A549 treated with GW870086 at 1 μM for 4 hours (cell line): ENCODE measurements at places on chromosomes 2 and 18. TPM values are rescaled to one million over a fixed set of nuclear protein-coding genes. Genes with fewer than 3 reads are reported as not detected.

SCYGR4 gene
- not detected in 5 replicates for total RNA-seq

RPRD1A gene
- total RNA-seq, result 17.4 to 24.2 TPM (median 22.3 TPM) in 5 replicates

ABCA12 gene
- 0.17 to 0.27 TPM (median 0.22 TPM) in 5 replicates for total RNA-seq

LIPG gene
- 0.19 to 0.34 TPM (median 0.27 TPM) in 5 replicates for total RNA-seq

C2orf81 gene
- 2.2 to 4.1 TPM (median 3.2 TPM) in 5 replicates for total RNA-seq

TMEFF2 gene
- 0.21 to 0.61 TPM (median 0.34 TPM) in 5 replicates for total RNA-seq

SMYD1 gene
- total RNA-seq, result not detected in 5 replicates

C2orf78 gene
- total RNA-seq, result not detected in 5 replicates

EGR4 gene
- total RNA-seq, result 0.09 to 0.42 TPM (median 0.24 TPM) in 4 of 5 replicates, not detected in the other

IL18R1 gene
- 0.69 to 1.3 TPM (median 0.79 TPM) in 5 replicates for total RNA-seq

SPR gene
- 92.9 to 144 TPM (median 130 TPM) in 5 replicates for total RNA-seq

COL5A2 gene
- 41.6 to 76.5 TPM (median 71.6 TPM) in 5 replicates for total RNA-seq

RESP18 gene
- total RNA-seq, result not detected in 5 replicates

CNGA3 gene
- total RNA-seq, result 0.03 to 0.06 TPM in 2 of 5 replicates, not detected in the others

SH3RF3 gene
- 0.49 to 0.66 TPM (median 0.57 TPM) in 5 replicates for total RNA-seq

KANSL1L gene
- 0.34 to 0.70 TPM (median 0.61 TPM) in 5 replicates for total RNA-seq

FMNL2 gene
- total RNA-seq, result 26.3 to 38.5 TPM (median 32.2 TPM) in 5 replicates

PIEZO2 gene
- 0.58 to 1.2 TPM (median 0.66 TPM) in 5 replicates for total RNA-seq

CDH19 gene
- 0.52 to 1.2 TPM (median 1.0 TPM) in 5 replicates for total RNA-seq

LOXHD1 gene
- not detected in 5 replicates for total RNA-seq

SLC5A7 gene
- total RNA-seq, result not detected in 5 replicates

POTEE gene
- 0.05 to 0.07 TPM (median 0.05 TPM) in 4 of 5 replicates, not detected in the other for total RNA-seq

WNT6 gene
- total RNA-seq, result 0.14 to 0.36 TPM (median 0.26 TPM) in 5 replicates

RAB6C gene
- not detected in 5 replicates for total RNA-seq

STARD6 gene
- total RNA-seq, result 0.22 TPM in 1 of 5 replicates, not detected in the others

CENPA gene
- total RNA-seq, result 39.4 to 55.7 TPM (median 51.1 TPM) in 5 replicates

ALLC gene
- 0.08 TPM in 1 of 5 replicates, not detected in the others for total RNA-seq

EFHD1 gene
- total RNA-seq, result 3.3 to 4.9 TPM (median 3.6 TPM) in 5 replicates

UCN gene
- 1.0 to 2.5 TPM (median 1.2 TPM) in 5 replicates for total RNA-seq

UGT1A10 gene
- total RNA-seq, result 0.07 to 0.49 TPM (median 0.11 TPM) in 4 of 5 replicates, not detected in the other

RAB12 gene
- total RNA-seq, result 19.9 to 27.6 TPM (median 26.5 TPM) in 5 replicates

LAMA1 gene
- total RNA-seq, result 0.13 to 0.30 TPM (median 0.15 TPM) in 5 replicates

FSHR gene
- not detected in 5 replicates for total RNA-seq

CREG2 gene
- total RNA-seq, result 7.5 to 16.5 TPM (median 13.6 TPM) in 5 replicates

PIGN gene
- 8.5 to 11.6 TPM (median 10.4 TPM) in 5 replicates for total RNA-seq

SIX3 gene
- total RNA-seq, result 0.39 to 0.73 TPM (median 0.71 TPM) in 5 replicates

RNF152 gene
- total RNA-seq, result 0.02 to 0.52 TPM (median 0.17 TPM) in 5 replicates

SULT1C4 gene
- not detected in 5 replicates for total RNA-seq

EPB41L3 gene
- total RNA-seq, result 0.09 to 0.21 TPM (median 0.17 TPM) in 4 of 5 replicates, not detected in the other

SKOR2 gene
- total RNA-seq, result not detected in 5 replicates

KYNU gene
- 256 to 305 TPM (median 269 TPM) in 5 replicates for total RNA-seq

BMP10 gene
- total RNA-seq, result not detected in 5 replicates

SLC16A14 gene
- 0.43 to 1.6 TPM (median 0.80 TPM) in 5 replicates for total RNA-seq

GPR35 gene
- total RNA-seq, result 0.62 to 1.0 TPM (median 0.71 TPM) in 5 replicates

UGT1A6 gene
- 0.31 to 1.8 TPM (median 1.5 TPM) in 5 replicates for total RNA-seq

IL1F10 gene
- not detected in 5 replicates for total RNA-seq

TMEM178A gene
- total RNA-seq, result 0.15 to 0.29 TPM (median 0.28 TPM) in 3 of 5 replicates, not detected in the others

RBM43 gene
- total RNA-seq, result 1.9 to 3.5 TPM (median 3.3 TPM) in 5 replicates

SLC9A2 gene
- 2.9 to 3.7 TPM (median 3.1 TPM) in 5 replicates for total RNA-seq

GRB14 gene
- 6.2 to 8.4 TPM (median 6.8 TPM) in 5 replicates for total RNA-seq

FAM124B gene
- total RNA-seq, result 0.05 TPM in 1 of 5 replicates, not detected in the others
